ENCODE measurements at places on chromosomes 13 and 19.

GRCh38 chr19:47152632-47153031, 22.0 kb downstream of the SAE1 start:
- DNase-seq, result no peak

- no peak for DNase-seq
Measured at GRCh38 chr19:18308051-18308947, 14.6 kb downstream of the LSM4 start.

GRCh38 chr13:112057736-112058518, 9.0 kb upstream of the SOX1 start:
- no peak for DNase-seq

- DNase-seq, result no peak
Measured at GRCh38 chr19:30718707-30719106, 346.5 kb downstream of the ZNF536 start.

GRCh38 chr19:30529876-30530275, 157.7 kb downstream of the ZNF536 start:
- DNase-seq, result no peak

DNA sequence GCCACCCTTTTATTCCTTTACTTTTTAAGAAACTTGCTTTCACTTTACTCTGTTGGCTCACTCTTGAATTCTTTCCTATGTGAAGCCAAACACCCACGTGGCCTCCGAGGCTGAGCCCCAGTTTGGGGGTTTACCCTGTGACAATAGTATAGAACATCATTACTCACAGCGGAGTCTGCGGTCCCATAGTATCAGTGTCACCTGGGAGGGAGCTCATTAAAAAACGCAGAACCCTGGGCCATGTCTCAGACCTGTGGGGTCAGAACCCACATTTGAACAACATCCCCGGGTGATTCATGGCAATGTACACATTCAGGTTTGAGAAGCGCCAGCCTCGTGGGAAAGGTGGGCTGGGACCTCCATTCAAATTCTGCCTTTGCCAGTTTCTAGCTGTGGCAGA, 36.0 kb upstream of the UBL3 start:
- DNase-seq, result peak; percentile 14

Data from activated CD4-positive, CD25-positive, alpha-beta regulatory T cell treated with anti-CD3 and anti-CD28 coated beads, Interleukin-2, amount 50 U/mL, for 16 hours (primary cell).